ENCODE measurements at places on chromosomes 11 and 22.

GRCh38 chr11:35142481-35143075 lies 3.6 kb downstream of the CD44 start:
- no peak for DNase-seq

DNA sequence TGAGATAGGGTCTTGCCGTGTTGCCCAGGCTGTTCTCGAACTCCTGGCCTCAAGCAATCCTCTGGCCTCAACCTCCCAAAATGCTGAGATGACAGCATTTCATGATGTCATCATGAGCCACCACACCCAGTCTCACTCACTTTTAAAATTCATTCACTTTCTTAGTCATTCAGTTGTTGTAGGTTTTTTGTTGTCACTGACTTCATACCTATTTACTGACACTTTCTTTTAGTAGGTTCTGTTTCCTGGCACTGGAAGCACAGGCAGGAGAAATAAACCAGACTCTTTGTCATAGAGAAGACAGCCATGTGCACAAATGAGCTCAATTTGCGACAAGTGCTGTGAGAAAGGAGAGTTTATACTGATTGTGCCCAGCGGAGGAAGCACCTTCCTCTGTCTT lies 10.5 kb downstream of the ART5 start:
- DNase-seq = no peak

GRCh38 chr11:15163136-15163535 lies 48.4 kb downstream of the INSC start:
- DNase-seq = no peak

GRCh38 chr11:133555034-133555433 lies 22.7 kb upstream of the OPCML start:
- no peak for DNase-seq

- DNase-seq = no peak
Observed at GRCh38 chr11:116701297-116701801, 71.4 kb downstream of the BUD13 start.

DNA sequence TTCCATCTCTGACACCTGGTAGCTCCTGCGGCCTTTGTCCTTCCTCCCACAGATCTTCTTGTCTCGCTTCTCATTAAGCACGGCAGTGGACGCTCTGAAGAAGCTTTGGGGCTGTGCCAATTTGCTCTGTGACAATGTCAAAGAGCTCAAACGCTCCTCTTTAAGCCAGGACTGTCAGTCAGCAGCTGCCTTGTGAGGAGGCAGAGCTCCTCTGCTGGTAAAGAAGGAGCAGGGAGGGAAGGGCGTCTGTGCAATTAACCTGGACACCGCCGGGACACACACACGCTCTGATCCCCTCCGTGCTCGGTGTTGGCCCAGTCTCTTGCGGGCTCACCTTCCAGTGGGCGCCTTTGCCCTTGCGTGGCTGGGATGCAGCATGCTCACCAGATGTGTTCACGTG lies 373.9 kb downstream of the BRD1 start:
- no peak for DNase-seq

GRCh38 chr11:61654397-61654829 lies 25.8 kb upstream of the DAGLA start:
- no peak for DNase-seq

- DNase-seq = no peak
Observed at GRCh38 chr11:75024068-75024449, 35.3 kb downstream of the NEU3 start.

DNA sequence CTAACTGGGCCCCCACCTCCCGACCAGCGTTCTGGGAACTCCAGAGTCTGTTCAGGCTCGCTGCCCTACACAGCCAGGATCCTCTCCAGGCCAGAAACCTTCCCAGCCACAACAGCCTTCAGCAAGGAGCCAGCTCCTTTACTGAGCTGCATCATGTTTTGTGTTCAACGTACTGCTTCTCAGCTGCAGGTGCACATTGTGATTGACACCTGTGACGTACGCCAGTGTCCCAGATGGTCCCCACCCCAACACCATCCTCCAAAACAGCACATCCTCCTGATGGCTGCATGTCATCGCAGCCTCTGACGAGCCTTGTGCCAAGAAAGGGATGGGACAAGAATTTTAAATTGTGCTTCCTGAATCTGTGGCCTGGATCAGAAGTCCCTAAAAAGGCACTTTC lies 117.5 kb downstream of the SPATA19 start:
- no peak for DNase-seq

- DNase-seq = no peak
Observed at GRCh38 chr11:89604281-89604680, 105.8 kb upstream of the TRIM77 start.

DNA sequence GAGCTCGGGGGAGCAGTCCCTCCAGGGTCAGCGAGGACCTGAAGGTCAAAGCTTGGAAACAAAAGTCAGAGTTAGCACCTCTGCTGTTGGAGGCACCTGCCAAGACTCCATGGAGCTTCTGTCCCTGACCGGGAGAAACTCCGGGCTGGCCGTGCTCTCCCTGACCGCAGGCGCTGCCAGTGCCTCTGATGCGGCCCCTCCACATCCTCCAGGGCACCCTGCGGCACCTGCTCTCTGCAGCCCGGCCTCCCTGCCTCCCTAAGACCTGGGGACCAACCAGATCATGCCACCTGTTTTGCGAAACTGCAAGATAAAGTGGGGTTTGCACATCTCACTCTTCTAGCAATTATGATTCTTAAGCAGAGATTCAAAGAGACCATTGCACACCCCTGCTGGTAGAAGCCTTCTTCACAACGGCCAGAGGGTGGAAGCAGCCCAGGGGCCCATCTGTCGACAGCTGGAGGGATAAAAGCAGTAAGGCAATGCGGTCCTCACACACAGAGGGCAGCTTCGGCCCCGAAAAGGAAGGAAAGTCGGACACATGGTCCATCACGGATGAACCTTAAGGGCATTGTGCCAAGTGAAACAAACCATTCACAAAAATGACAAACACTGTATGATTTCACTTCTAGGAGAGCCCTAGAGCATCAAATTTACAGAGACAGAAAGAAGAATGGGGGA lies 477.1 kb downstream of the BRD1 start:
- DNase-seq = no peak

GRCh38 chr11:47186700-47187695 lies 764 bp upstream of the PACSIN3 start:
- no peak for DNase-seq

All from hematopoietic multipotent progenitor cell (in vitro differentiated cells).